Pancreas (tissue), 10 donors: ENCODE measurements at places on chromosomes 12 and 14. TPM values are rescaled to one million over a fixed set of nuclear protein-coding genes. Genes with fewer than 3 reads are reported as not detected.
A peak's percentile ranks its signal among the peaks of the same experiment; 100 is the strongest.

DNA sequence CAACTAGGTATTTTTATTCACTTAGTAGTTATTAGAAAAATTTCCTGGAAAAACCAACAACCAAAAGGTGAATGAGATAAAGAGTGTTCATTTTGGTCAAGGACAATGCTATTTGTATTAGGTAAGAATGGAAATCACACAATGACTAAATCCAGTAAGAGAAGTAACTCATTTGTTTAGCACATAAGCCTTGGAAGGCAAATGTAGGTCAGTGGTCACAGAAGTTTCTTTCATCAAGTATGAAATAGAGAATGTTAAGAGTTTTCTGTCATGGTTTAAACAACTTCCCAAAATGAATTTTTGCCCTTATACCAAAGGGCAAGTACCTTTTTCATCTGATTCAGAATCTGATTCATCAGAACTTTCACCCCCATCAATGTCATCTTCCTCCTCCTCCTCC is 101.7 kb downstream of the KIF21A start:
- DNase-seq, result no peak

DNA sequence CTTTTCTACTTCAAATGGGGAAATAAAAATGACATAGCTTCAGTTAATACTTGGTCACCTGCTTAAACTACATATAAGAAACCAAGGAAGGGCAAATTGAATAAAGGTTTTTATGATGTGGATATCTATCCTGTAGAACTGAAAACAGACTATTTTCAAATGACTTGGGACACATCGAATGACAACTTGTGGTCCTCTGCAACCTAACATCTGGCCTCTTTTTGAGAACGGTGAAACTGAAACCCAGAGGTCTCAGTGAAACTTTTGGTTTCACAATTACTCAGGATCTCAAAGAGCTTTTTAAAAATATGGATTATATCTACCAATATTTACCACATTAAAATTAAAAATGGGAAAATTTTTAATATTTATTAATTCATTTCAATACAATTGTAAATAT is 65.2 kb downstream of the PPP2R5E start:
- no peak for DNase-seq

DNA sequence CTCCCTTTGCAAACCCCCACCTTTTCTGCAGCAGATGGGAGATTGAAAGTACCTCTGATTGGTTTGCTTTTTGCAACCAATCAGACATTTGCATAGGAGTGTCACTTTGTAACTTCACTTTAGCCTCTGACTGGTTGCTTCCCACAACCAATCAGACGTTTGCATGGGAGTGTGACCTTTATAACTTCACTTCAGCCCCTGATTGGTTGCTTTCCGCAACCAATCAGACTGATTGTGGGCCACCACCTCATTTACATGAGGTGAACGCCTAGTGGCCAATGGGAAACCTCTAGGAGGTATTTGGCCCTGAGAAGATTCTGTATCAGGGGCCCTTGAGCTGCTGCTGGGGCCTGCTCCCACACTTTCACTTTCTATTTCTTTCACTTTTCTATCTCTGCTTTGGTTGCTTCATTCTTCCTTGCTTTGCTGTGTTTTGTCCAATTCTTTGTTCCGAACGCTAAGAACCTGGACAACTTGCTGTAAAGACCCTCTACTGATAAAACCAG is 106.0 kb upstream of the PRICKLE1 start:
- DNase-seq, result no peak

DNA sequence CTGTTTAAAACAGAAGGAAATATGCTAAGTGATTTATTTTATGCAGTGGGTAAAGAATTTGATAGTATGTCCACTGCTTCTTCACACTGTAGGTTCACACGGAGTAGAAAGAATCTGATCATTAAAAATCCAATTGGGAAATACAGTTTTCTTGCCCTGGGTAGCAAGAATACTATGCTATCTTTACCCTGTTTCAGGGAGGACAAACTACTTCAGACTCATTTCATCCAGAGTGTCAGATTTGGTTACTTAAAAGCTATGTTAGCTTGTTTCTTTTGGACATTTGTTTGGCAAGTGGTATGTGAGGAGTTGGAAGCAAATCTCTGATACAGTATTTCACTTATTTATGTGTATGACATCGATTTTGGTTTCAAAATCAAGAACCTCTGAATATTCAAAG is 4.3 kb downstream of the FRS2 start:
- DNase-seq, result no peak

- no peak for DNase-seq
These were observed 79.7 kb downstream of the EML1 start for GRCh38 chr14:99872786-99873440.

DNA sequence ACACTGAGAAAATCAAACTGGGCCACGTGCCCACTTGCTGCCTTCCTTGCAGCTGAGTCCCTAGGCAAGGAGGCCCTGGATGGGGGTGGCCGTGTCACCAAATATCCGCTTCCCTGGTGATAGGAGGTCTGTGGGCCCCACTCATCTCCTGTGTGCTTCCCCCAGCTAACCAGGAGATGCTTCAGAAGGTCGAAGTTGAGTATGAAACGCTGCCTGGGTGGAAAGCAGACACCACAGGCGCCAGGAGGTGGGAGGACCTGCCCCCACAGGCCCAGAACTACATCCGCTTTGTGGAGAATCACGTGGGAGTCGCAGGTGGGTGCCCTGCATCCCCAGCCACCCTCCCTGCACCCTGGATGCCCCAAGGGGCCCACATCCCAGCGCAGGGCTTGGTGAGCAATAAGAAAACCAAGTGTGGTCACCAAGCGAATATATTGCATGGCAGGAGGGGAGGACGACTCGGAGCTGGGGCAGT is 6.8 kb upstream of the SIVA1 start:
- no peak for DNase-seq

- DNase-seq, result peak; percentile 91
These were observed 1.4 kb upstream of the FOS start for GRCh38 chr14:75277008-75277814.

- no peak for DNase-seq
These were observed 47.4 kb upstream of the C14orf180 start for GRCh38 chr14:104532191-104532555.

GRCh38 chr12:66629138-66629870 is 49.6 kb downstream of the GRIP1 start:
- DNase-seq, result peak; percentile 22

GRCh38 chr12:49868952-49869815 is 26.3 kb upstream of the BCDIN3D start:
- DNase-seq, result peak; percentile 67

GRCh38 chr12:102009796-102010195 is 52.0 kb downstream of the WASHC3 start:
- DNase-seq, result no peak

GRCh38 chr12:112160611-112161010 is 35.3 kb downstream of the TRAFD1 start:
- peak; percentile 15 for DNase-seq

DNA sequence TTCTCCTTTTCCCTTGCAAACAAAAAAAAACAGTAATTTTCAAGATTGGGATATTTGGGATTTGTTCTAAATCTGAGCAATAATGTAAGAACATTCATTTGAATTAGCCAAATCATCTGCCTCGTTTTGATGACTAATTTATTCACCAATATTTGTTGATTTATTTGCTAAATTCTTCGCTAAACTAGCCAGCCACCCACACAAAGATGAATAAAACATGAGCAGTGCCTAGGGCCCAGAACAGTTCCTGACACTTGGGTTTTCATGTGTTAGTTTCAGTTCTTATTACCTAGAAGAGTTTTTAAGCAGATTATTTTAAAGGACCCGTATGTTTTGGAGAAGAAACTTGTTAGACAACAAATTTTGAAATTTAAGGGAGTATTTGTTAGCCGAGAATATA is 1.4 kb downstream of the ETNK1 start:
- no peak for DNase-seq

- no peak for DNase-seq
These were observed 1.6 kb downstream of the LTA4H start for GRCh38 chr12:96033549-96034389.

- DNase-seq, result no peak
These were observed 145.7 kb downstream of the SAMD4A start for GRCh38 chr14:54712465-54713200.

DNA sequence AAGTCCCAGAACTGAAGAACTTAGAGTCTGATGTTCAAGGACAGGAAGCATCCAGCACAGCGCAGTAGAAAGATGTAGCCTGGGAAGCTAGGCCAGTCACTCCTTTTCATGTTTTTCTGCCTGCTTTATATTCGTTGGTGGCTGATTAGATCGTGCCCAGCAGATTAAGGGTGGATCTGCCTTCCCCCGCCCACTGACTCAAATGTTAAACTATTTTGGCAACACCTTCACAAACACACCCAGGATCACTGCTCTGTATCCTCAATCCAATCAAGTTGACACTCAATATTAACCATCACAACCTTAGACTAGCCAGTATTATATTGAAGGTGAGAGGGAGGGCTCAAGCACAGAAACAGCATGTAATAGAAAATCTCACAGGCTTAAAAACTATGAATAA is 222.9 kb downstream of the C12orf50 start:
- no peak for DNase-seq

GRCh38 chr12:48903363-48903981 is 21.8 kb downstream of the FKBP11 start:
- DNase-seq, result peak; percentile 23

Gene MYH6
- polyA plus RNA-seq, result 0.72 TPM

Gene PRKD1
- 3.1 TPM for polyA plus RNA-seq

Gene ZDHHC22
- polyA plus RNA-seq, result 0.19 TPM

Gene NAV3
- polyA plus RNA-seq, result 0.46 TPM

Gene SLC7A7
- 9.9 TPM for polyA plus RNA-seq

Gene TMPRSS12
- polyA plus RNA-seq, result not detected

Gene FGF23
- polyA plus RNA-seq, result not detected

Gene PLEKHG3
- polyA plus RNA-seq, result 33.8 TPM

Gene KLRB1
- 0.16 TPM for polyA plus RNA-seq

Gene TPPP2
- polyA plus RNA-seq, result 0.59 TPM

Gene POTEM
- not detected for polyA plus RNA-seq

Gene AQP2
- polyA plus RNA-seq, result 0.31 TPM

Gene PSMC1
- polyA plus RNA-seq, result 35.1 TPM

Gene BTBD6
- 20.1 TPM for polyA plus RNA-seq

Gene TSPAN8
- 38.2 TPM for polyA plus RNA-seq
